CD8-positive, alpha-beta memory T cell (primary cell): ENCODE measurements at places on chromosomes 6 and 20.

DNA sequence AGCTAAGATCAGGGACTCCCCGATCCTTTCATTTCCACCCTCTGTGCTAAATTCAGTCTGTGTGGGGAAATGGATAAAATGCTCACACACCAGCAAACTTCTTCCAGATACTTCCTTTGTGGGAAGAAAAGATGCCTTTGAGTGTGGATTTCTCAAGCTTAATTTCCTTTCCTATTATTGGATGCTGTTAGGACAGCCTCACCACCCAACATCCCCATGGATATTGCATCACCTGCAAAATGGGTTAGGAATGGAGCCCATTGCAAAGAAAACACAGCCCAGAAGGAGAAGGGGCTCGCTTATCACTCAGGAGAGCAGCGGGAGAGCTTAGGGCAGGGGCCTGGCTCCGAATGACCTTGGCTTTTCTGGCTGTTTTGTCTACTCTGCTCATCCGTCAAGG, 272.2 kb downstream of the CDC5L start:
- DNase-seq = no peak

- DNase-seq = no peak
Observed at GRCh38 chr6:150361876-150362275, 6.9 kb upstream of the IYD start.

GRCh38 chr20:49794336-49795134, 18.1 kb upstream of the SLC9A8 start:
- DNase-seq = no peak

- no peak for DNase-seq
Observed at GRCh38 chr6:143110996-143111395, 50.3 kb downstream of the AIG1 start.

- DNase-seq = no peak
Observed at GRCh38 chr6:137926207-137926731, 59.2 kb downstream of the TNFAIP3 start.

GRCh38 chr6:23175391-23175790, 606.0 kb downstream of the HDGFL1 start:
- no peak for DNase-seq

GRCh38 chr20:18009116-18009515, 40.3 kb downstream of the MGME1 start:
- DNase-seq = no peak

- DNase-seq = no peak
Observed at GRCh38 chr20:24778585-24779031, 170.5 kb upstream of the CST7 start.

- DNase-seq = no peak
Observed at GRCh38 chr6:128720891-128721290, 162.0 kb upstream of the LAMA2 start.

DNA sequence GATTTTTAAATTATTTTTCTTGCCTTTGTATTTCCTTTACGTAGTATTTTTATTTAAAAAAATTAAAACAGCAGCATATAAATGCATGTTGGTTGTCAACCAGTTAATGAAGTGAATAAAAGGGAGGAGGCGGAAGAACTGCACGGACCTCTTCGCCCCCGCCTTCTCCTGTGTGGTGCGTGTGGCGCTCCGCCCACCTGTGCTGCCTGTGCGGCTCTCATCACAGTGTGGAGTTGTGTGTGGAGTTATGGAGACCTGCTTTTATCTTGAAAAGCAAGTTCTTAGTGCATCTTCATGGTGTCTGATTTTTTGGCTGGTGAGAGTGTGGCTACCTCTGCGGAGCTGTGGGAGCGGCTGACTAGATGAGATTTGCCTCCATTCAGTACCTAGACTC, 58.4 kb downstream of the PTPN1 start:
- DNase-seq = no peak

GRCh38 chr6:441126-441920, 49.8 kb downstream of the IRF4 start:
- no peak for DNase-seq

GRCh38 chr6:36666826-36667591, 11.5 kb upstream of the CDKN1A start:
- DNase-seq = no peak

DNA sequence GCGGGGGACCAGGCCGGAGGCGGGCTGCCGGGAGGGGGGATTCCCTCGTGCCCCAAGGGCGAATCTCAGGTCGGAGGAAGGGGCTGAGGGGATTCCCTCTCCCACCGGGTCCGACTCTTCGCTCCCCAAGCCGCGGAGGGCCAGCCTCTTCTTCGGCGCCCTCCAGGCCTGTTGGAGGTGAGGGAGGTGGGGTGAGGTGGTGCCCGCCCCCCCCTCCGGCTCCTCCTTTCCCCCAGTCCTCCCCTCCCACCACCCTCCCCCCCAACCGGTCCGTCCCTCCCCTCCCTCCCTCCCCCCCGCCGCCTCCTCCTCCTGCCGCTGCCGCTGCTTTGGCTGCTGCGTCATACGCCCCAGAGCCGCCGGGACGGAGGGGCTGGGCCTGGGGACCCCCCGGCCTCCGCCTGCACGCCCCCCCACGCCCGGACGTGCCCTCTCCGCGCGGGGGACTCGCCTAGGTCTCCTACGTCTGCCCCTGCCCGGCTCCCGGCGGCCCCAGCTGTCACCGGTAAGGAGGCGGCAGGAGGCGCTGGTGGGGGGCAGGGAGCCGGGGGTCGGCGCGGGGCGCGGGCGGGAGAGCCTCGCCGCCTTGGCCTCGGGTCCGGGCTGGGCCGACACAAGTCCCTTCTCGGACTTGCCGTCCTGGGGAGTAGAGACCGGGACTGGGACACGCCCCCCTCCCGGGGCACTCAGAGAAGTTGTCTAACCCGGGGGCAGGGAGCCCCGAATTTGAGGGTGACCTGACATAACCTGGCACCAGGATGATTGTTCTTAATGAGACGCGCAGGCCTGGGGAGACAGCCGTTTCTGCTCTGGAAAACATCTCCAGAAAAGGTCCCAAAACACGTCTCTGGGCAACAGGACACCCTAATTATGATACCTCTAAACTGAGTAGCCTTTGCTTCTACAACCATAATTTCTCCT, at the start of gene PHF1:
TSS of gene PHF1 (plus strand) at position 304 of the 921 bp plus-strand sequence. CDS start 1,250 bp downstream, outside the sequence.
- DNase-seq = peak; percentile 90

DNA sequence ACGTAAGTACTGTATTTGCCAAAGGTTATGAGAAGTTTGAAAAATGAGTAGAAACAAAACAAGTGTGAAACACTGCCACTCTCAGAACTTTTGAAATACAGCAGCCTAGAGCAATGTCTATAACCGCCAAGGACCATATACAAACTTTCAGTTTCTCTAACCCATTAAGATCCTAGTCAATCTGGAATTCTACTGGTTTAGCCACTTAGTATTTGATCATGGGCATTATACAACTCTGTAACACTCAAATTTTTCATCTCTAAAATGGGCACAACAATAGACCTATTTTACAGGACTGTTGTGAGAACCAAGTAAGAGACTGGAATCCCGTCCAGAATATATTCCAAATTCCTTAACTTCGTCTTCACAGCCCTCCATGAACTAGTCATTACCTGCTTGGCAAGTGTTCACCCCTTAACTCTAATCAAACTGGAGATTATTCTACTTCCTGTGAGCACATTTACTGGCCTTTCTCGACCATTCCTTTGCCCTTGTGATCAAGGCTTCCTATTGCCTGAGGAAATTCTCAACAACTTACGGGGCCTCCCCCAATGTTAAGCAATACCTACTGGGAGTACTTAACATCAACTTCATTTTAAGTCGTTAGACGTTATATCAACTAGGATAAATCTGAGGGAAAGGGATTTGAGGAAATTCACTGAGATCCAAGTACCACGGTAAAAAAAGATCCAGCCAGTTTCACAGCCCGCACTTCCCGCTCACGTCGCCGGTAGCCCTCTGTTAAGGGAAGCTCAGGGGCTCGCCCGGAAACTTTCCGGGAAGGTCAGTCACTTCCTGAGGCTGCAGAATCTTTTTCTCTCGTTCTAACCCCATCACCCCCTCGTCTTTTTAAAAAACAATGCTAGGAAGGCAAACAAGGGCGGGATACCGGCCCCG, 1.1 kb downstream of the EIF2S2 start:
- no peak for DNase-seq

DNA sequence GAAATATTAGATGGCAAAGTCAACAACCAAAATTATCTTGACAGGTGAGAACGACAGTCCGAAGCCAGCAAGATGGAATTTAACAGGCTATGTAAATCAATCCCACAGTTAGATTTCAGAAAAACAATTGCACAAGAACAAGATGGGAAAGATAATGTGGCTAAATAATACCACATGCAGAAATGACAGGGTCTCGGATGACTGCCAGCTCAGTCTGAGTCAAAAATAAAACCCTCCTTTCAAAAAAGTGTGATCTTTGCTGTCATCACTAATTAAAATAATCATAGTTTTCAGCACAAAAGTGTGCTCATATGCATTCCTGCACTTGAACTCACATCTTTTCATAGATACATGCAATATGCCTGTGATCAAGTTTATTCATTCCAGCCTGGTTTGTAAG, 25.9 kb downstream of the FOXQ1 start:
- no peak for DNase-seq

DNA sequence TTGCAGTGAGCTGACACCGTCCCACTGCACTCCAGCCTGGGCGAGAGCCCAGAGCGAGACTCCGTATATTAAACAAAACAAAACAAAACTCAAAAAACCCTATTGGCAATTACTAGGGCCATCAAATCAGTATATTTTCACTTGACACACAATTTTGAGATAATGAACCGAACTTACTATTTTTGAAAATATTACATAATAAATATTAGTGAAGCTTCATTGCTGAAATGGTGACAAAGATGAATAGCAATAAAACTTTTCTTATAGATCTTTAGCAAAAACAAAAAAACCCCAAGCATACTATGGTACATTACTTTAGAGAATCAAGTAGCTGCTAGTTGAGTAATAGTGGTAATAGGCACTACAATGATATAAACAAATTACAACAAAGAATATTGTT, 113.0 kb downstream of the ATG5 start:
- DNase-seq = no peak
